Dermis microvascular lymphatic vessel endothelial cell (primary cell): ENCODE measurements at places on chromosomes 11 and 22. TPM values are rescaled to one million over a fixed set of nuclear protein-coding genes. Genes with fewer than 3 reads are reported as not detected.

MRGPRE gene
- total RNA-seq, result under 0.01 TPM in 1 of 2 replicates, not detected in the other

KBTBD4 gene
- total RNA-seq, result 29.3 and 38.2 TPM in 2 replicates

MMP1 gene
- 16.4 and 425 TPM in 2 replicates for total RNA-seq

CSNK2A3 gene
- 2.1 and 3.3 TPM in 2 replicates for total RNA-seq

MRPL49 gene
- total RNA-seq, result 42.0 and 50.6 TPM in 2 replicates

TRIM6 gene
- 0.38 and 3.9 TPM in 2 replicates for total RNA-seq

- no peak for DNase-seq
These were observed 32.5 kb downstream of the CYB5R2 start for GRCh38 chr11:7640816-7641215.

DNA sequence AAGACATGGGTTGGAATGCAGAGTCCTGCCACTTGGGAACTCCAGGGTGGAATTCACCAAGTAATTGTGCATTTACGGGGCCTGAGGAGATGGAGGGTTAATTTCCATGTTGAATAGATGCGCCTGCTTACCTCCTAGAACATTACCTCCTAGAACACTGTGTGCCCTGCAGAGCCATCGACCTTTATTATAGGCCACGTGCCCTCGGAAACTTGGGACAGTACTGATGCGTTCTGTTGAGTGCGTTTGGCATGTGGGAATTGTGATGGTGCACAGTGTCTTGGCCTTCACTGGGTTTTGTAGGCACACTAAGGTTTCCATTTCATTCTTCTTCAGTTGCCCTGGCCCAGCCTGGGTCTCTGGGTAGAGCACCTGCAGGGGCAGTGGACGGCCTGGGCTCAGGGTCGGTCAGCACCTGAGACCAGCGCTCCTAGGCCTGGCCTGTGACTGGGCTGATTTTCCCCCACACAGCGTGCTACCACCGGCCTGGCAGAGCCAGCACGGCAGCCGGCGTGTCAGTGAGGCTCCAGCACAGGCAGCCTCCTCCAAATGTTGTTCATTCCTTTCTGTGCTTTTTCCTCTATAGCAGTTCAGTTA lies 12.7 kb downstream of the TRMU start:
- DNase-seq, result no peak

DNA sequence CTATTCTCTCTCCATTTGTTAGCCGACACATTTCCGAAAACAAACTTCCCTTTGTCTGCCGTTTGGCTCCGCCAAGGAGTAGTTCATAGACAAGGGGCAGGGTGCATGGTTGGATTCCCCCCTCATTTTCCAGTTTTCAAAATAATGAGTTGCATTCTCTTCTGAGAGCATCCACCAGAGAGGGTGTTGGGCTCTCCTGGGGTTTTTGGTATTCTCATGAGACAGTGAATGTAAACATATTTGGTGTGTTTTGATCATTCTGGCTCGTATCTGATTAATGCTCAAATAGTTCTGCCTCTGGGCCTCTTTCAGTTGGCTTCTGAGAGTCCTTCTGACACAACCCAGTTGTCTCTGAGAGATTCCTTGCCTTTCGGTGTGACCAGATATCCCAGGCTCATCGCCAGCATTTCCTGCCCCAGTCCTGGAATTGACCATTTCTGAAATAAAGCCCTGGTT lies 21.7 kb downstream of the GRAMD4 start:
- no peak for DNase-seq

- no peak for DNase-seq
These were observed 3.2 kb downstream of the CARNS1 start for GRCh38 chr11:67418476-67419281.

- no peak for DNase-seq
These were observed 460.8 kb upstream of the CNTN5 start for GRCh38 chr11:98559961-98560360.

DNA sequence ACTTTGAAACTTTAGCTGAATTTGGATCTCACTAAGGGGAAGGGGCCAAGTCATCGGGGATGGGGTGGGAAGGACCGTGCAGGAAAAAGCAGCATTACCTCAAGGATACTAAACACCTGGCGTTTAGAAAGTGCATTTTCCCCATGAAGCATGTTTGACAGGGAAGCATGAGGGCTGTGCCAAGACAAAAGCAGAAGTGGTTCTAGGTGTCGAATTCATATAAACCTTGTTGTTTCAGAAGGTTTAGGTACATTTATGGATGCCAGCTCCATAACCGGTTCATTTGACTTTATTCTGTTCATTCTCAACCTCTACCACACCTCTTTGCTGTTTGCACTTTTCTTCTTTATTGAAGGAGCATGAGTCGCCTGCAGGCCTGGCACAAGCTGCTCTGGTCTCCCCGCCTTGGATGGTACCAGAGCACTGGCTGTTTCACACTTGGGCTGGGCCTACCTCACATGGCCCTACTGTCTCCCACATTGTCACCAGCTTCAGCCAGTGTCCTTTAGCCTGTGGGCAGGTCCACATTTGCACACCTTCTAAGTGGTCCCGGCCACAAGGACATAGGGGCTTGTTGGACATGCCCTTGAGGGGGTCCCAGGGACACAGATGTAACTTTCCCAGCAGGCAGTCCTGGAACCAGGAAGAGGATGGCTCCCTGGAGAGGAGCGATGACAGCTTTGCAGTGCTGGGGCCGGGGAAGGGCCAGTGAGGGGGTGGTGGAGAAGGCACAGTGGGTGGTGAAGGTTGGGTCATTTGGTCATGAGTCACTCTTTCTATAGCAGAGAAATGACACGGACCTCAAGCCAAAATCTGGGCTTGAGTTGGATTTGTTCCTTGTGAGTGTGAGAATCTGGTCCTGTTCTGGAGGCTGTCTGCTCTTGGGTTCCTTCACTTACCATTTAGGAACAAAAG lies 3.2 kb upstream of the ST14 start:
- DNase-seq, result no peak

DNA sequence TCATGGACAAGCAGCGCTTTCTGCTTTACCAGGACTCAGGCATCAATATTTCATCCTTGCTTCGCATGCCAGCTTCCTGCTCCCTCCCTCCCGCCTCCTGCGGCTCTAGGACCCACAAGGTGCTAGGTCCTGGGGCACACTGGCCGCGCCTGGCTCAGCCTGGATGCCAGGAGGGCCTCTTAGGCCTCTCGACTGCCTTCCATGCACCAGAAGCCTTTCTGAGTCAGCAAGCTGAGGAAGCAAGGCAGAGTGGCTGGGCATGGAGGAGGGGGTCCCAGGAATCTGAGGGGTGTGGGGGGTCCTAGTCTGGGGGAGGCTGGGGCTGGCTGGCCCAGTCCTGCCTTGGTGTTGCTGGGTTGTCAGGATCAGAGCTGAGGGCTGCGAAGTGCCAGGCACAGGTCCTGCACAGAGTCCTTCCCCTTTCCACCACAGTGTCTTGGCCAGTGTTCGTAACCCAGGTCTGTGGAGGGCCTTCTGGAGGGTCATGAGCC lies 61.0 kb upstream of the THY1 start:
- no peak for DNase-seq

DNA sequence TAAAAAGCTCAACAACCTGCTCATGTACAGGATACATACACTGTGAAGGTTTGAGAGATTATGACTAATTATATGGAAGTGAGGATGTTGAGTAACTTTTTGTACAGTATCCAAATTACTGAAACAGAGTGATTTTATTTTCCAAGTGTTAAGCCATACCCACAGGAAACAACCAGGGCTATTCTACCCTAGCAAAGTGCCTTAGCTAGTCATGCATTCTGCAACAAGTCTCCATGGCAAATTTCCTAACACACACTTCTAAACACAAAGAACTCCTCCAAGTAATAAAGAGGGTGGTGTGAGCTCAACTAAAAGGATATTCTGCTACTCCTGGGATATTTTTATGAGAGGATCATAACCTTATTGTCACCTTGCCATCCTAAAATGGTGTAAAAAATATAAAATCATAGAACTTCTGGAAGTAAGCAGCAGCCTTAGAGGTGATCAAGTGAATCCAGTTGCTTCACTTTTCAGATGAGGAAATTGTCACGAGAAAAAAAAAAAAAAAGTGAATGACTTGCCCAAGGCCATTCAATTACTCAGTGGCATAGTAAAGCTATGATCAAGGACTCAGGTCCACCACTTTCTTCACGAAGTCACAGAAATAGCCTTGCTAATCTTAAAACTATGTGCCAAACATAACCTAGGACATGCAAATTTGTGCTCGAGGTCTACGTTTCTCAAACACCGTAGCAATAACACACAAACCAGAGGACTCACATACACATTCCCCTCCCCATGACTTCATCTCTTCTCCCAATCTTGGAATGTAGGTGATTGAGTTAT lies 4.2 kb downstream of the LGR4 start:
- DNase-seq, result peak; percentile 74

DNA sequence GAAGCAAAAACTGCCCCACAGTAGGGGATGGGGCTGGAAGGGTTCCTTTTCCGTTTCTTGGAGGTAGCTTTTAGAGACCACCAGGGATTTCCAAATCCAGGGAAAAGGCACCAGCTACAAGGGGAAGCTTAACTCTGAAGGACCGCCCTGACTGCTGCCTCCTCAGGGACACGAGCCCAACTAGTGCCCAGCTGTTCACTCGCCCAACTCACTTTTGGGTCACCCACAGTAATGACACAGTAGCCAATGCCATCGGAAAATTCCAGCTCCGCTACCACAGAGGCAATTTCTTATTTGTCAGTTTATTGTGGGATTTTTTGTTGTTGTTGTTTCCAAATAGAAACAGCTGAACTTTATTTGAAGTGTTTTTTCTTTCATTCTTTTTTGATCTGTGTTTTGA lies 141.3 kb downstream of the ATXN10 start:
- DNase-seq, result no peak

GRCh38 chr22:32830473-32830872 lies 29.0 kb downstream of the TIMP3 start:
- peak; percentile 98 for DNase-seq

DNA sequence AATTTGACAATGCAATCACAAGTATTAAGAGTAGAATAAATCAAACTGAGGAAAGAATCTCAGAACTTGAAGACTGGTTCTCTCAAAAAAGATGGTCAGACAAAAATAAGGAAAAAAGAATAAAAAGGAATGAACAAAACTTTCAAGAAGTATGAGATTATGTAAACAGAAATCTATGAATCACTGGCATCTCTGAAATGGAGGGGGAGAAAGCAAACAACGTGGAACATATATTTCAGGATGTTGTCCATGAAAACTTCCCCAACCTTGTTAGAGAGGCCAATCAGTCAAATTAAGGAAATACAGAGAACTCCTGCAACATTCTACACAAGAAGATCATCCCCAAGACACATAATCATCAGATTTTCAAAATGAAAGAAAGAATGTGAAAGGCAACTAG lies 235.7 kb downstream of the SBF2 start:
- DNase-seq, result no peak

DNA sequence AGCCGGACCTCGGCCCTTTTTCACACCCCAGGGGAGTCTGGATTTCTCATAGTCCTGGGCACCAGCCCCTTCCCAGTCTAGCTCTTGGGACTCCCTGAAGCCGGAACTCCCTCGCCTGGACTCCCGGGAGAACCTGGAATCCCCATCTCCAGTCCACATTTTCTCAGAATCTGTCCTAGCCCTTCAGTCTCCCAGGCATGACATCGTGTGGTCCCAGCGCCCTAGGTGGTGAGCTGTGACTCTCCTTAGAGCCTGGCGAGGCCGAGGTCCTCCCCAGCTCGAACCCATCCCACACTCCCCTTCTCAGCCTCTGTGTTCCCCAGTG lies 673 bp upstream of the DUSP18 start:
- no peak for DNase-seq

DNA sequence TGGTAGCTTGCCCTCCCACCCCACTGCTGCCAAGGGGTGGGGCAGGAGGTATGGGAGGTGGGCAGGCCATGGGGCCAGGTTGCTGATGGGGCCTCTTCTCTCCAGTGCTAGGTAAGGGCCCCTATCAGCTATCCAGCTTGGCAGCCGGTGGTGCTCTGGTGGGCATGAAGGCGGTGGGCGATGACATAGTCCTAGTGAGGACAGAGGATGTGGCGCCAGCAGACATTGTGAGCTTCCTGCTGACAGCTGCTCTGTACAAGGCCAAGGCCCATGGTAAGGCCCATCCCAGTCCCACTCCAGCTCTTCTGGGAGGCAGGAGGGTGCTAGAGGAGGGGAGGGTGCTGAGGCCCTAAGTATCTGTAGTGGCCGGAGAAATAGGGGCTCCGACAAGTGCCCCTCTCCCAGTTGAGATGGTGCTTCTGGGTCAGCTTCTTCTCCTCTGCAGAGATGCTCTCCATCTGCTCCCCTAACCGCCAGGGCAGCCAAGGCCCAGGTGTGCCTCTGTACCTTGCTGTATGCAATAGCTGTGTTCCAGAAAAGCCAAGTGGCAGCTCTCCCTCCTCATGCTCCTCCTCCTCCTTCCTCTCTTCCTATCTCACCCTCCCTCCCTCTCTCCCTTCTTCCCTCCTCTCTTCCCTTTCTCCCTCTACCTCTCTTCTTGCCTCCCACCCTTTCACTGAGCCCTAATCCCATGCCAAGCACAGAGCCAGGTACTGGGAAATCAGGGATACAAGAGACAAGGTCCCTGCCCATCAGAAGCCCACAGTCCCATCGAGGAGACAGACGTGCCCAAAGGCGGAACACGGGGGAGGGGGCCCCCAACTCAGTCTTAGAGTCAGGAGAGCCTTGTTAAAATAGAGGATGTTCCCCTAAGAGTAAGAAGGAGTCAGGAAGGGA lies 55.3 kb downstream of the OTOG start:
- no peak for DNase-seq

GRCh38 chr11:57481915-57482781 lies 21.8 kb downstream of the RTN4RL2 start:
- no peak for DNase-seq

GRCh38 chr11:34977089-34977912 lies 60.9 kb downstream of the PDHX start:
- peak; percentile 52 for DNase-seq

DNA sequence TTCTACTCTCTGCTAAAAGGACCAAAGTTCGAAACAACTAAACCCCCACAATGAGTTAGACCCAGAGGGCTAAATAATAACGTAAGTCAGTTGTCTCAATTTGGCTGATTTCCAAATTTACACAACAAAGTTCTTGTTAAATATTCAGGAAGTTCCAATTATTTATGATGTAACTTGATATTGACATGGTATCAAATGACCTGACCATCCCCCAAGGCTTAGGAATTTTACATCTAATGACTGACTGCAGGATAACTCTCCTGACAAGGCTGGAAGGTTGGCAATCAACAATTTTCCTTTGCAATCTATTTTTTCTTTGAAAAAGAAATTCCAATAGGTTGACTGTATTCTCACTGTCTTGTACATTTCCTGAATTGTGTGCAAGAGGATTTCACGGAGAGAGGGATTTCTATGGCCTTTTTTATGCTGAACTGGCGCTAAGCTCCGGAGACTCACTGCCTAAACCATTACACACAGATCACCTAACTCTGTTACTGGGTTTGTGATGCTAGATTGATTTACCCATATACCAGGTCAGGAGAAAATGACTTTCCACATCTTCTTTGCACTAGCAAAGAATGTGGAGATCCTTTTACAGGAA lies 9.6 kb upstream of the CDON start:
- no peak for DNase-seq
